ENCODE measurements at places on chromosomes 16 and 17.

DNA sequence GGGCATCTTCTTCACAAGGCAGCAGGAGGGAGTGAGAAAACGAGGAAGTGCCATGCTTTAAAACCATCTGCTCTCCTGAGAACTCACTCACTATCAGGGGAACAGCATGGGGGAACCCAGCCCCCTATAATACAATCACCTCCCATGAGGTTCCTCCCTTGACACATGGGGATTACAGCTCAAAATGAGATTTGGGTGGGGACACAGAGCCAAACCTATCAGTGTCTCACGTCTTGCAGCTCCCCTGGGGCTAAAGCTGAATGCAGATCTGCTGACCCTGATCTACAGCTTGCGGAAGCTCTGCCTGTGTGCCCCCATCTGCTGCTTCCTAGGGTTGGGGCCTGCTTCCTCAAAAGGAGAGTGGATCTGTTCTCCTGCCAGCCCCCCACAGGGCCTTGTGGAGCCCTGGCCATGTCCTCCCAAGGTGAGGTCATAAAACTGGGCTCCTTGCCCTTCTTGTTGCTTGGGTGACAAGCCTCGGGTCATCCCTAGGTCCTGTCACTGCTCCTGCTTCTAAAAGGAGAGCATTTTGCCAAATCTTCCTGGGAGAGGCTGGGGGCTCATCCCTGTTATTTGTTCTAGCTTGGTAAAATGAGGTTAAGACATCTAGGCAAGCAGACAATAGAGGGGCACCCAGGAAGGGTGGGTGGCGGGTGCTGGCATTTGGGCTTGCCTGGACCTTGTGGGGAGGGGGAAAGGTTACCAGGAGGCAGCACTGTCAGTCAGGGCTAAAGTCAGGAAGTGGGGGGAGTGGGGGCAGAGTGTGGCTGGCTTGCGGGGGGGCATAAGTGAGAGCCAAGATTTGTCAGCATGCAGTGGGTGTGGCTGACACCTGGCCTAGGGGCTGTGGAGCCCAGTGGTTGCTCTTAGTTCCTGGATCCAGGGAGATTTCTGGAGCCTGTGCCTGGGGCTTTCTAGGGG lies 16.0 kb downstream of the KRT33A start:
- peak; percentile 12 for DNase-seq

DNA sequence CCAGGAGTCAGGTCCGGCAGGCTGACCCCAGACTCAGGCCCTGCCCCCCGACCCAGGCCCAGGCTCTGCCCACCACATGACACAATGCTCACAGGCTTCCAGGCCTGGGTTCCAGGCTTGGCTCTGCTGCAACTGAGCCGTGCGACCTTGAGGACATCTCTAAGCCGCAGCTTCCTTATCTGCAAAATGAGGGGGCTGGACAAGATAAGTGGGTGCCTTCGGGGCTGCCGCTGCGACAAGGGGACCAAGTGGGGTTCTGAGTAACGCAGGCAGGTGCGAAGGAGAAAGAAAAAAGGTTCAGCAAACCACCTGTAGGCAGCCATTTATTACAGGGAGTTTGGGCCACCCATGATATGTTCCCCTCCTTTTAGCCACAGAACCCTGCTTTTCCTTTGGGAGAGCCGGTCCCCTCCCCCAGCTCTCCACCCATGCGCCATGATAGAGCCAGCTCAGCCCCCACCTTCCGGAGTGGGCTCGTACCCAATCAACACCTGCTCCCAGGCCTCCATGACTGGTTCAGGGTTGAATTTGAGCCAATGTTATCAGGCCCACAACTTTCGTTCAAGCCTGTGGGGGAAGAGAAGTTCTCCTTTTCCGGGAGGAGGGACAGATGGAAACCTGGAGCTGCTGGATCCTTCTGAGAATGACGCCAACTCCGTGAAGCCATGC lies 38.2 kb downstream of the RTN4RL1 start:
- no peak for DNase-seq

- no peak for DNase-seq
Observed at GRCh38 chr16:30669026-30669902, 11.0 kb downstream of the FBRS start.

DNA sequence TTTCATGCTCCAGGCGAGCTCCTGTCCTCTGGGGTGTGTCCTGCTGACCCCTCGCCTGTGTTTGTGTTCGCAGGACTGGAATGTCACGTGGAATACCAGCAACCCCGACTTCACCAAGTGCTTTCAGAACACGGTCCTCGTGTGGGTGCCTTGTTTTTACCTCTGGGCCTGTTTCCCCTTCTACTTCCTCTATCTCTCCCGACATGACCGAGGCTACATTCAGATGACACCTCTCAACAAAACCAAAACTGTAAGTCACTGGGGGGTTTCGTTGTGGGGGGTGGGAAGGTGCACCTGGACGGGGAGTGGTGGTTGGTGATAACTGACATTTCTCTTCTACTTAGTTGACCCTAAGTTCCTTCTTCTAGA lies 58.3 kb downstream of the ABCC1 start:
- DNase-seq, result no peak

GRCh38 chr16:68814516-68814915 lies 28.8 kb upstream of the TANGO6 start:
- no peak for DNase-seq

- no peak for DNase-seq
Observed at GRCh38 chr17:64092952-64093451, 36.9 kb downstream of the ERN1 start.

DNA sequence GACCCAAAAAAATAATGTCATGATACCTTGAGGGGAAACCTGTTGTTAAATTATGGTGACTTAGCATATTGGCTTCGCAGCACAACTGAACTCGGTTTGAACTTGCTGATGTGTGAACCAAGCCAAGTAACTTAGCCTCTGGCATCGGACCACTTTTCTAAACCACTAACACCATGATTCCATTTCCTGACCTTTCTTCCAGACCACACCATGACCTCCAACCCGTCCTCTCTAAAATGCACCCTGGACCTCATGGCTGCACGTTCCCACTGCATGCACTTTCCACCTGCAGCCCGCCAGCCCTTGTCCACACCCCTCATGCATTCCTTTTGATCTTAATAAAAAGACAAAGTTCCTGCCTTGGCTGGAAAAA lies 29.3 kb downstream of the DYNLRB2 start:
- DNase-seq, result no peak

- DNase-seq, result no peak
Observed at GRCh38 chr16:49852279-49852678, 3.6 kb downstream of the ZNF423 start.

DNA sequence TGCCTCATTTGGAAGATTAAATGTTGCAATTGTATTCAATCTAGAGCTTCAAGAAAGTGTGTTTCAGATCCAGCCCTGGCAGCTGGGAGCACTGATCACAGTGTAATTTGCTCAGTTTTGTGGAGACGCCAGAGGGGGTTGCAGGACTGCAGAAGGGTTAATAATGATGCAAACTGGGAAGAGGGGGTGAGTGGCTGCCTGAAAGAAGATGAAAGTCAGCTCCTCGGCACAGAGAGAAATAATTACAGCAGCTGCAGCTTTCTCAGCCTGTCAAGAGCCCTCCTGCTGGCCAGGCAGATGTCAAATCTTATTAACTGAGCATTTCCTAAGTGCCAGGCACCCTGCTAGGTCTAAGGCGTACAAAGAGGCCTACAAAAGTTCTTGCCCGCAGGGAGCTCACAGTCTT lies 97.7 kb downstream of the ZNF18 start:
- DNase-seq, result no peak

DNA sequence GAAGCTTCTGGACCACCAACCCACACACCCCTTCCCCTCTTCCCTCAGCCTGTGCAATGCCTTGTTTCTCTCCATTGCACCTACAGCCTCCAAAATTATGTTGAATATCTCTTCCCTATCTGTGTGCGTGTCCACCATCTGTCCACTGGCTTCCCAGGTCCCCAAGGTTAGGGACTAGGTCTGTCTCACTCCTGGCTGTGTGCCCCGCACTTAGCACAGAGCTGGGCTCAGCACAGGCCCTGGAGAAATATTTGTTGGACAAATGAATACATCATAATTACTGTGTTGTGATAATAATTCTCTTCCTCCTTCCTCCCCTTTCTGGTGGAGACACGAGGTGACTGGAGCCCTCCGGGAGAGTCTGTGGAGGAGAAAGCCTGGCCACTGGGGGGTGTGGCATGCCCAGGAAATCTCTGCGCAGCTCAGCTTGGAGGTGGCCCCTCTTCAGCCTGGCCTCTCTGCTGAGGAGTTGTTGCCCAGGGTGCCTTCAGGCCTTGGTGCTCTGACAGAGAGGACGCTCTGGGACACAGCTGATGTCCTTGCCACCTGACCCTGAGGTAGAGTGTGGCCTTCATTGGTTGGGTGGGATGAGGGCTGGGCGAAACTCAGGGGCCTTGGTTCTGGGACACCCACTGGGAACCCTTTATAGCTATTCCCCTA lies 3.3 kb upstream of the BRD7 start:
- no peak for DNase-seq

GRCh38 chr16:11679250-11679649 lies 11.0 kb downstream of the SNN start:
- DNase-seq, result no peak

GRCh38 chr17:78998311-78999055 lies 11.1 kb downstream of the CANT1 start:
- no peak for DNase-seq

- DNase-seq, result no peak
Observed at GRCh38 chr17:14307560-14308024, 6.7 kb downstream of the HS3ST3B1 start.

DNA sequence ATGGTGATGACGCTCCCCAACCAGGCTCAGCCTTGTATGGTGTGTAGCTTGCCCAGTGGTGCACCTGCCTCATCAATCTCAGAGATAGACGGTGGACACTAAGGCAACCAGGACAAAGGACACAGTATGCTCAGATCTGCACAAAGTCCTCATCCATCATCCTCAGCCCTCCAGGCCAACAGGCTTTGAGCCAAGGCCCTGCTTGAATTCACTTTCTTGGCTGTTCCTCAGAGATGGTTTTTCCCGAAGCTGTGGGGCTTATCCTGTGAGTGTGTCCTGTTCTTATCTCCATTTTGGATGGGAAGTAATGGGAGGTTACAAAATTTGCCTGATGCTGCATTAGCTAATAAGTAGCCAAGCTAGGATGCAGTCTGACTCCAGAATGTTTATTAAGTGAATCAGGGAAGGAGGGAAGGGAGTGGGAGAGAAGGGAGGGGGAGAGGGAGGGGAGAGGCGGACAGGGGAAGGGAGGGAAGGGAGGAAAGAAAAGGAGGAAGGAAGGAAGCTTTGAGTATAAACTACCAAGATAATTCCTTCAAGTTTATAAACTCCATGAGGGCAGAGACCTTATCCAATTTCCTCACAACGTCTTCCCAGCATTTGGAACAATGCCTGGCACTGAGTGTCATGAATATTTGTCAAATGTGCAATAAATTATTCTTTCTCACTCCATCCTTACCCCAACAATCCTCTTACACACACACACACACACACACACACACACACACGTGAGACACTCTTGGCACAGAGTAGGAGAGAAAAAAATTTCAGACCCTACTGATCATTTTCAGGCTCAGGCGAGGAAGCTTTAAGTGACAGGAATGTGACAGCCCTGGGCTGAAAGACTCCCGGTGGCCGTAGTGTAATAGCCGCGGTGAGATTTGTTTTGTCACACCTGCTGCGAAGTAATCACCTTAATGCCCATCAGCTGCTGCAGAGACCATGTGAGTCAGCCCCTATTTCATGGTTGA lies 84.3 kb downstream of the BMERB1 start:
- DNase-seq, result no peak

DNA sequence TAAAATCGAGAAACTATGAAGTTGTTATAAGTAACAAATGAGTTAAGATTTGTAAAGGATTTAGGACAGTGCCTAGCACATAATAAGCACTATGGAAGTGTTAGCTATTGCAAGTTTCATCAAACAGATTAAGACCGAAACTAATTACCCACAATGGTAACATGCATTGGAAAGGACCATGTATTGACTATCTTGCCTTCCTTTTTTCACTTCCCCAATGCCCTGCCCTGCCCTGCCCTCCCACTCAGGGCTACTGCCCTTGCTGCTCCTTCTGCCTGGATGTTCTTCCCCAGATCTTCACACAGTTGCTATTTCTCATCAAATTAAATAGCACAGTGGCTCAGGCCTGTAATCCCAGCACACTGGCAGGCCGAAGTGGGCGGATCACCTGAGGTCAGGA lies 202.1 kb upstream of the PSMD7 start:
- DNase-seq, result no peak

DNA sequence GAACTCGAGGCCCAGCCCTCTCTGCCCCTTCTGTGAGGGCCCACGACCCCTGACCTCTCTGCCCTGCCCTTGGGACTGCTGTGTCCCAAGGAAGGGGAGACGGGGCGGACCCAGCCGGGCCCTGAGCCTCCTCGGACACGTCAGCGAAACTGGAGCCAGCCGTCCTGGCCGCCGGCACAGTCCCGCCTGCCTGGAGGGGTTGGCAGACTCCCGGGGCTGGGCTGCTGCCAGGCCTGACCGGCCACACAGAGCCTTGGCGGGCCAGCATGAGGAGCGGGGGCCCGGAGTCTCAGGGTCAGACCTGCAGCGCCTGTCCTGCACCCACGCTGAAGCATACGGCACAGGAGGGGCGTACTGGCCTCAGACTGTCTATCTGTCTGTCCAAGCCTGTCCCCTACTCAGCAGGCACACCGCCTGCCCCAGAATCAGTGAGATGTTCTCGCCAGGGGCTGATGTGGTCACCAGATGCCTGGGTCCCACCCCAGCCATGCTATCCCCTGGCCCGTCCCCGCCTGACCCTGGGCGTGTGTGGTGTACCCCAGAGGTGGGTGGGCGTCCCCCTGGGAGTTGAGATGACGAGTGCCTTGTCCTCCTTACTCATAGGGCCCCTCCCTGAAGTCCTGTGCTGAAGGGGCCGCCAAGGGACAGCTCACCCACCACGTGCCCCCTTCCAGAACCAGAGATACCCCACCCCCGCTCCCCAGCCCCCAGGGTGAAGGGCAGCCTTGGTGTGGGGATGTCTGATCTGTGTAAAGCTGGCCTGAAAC lies 4.7 kb downstream of the VASN start:
- DNase-seq, result no peak

- DNase-seq, result no peak
Observed at GRCh38 chr16:64092271-64092670, 1029.6 kb downstream of the CDH11 start.

- no peak for DNase-seq
Observed at GRCh38 chr17:75878174-75878998, at the start of gene TRIM47. Gene TRIM47 (minus strand): TSS chr17:75878581. CDS start chr17:75878548, 33 bp downstream.

GRCh38 chr16:31183432-31184428 lies 3.8 kb downstream of the FUS start:
- no peak for DNase-seq

DNA sequence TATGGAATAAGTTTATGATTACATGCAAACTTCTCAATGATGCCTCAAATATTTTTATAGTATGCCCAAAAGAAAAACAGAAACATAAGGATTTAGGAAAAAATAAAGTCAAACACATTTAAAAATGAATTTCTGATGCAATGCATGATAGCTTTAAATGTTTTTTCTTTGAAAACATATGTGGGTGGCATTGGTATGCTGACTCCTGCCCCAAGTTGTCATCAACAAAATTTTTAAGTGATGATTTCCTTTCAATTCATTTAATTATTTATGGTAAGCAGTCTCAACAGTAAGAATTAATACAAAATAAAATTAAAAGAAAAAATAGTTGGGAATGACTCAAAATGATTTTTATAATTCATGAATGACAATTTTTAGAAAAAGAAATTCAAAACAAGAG lies 104.9 kb downstream of the CEP112 start:
- no peak for DNase-seq

- peak; percentile 88 for DNase-seq
Observed at GRCh38 chr17:14205992-14206461, 30.6 kb downstream of the CDRT15 start.
